Kidney epithelial cell (primary cell): ENCODE measurements at places on chromosomes 11 and 22.
A peak's percentile ranks its signal among the peaks of the same experiment; 100 is the strongest.

DNA sequence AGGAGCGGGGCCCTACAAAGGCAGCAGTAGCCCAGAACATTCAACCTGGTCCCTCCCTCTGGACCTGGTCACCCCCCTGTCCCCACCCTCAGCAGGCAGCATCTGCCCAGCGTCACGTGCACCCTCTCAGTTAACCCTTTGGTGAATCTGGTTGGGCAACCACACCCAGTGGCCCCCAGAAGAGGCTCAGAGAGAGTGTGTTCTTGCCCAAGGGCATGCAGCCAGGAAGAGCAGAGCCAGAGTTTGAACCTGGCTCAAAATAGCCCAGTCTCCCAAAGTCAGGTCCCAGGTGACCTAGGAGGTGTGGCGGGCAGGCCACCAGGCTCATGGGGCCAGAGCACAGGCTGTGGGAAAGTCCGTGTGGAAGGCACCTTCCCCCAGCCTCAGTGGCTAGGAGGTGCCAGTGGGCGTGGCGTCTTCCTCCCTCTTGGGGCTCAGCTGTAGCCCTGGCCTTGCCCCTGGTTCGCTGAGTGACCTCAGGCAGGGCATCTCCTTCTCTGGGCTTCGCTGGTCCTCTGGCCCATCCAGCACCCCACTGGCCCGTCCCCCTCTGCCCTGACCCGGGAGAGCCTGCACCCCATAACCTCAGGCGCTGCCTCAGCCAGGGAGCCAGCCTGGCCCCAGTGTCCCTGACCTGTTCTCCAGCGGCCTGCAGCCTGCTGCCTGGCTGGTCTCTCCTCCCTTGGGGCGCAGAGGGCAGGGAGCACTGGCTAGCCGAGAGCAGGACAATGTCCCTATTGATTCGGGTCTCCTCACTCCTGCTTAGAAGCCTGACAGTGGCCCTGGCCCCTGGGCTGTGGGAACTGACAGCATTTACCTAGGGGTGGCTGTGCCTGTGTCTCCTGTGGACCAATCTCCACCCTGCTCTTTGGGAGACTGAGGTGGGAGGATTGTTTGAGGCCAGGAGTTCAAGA lies 7.0 kb downstream of the ALDH3B1 start:
- no peak for DNase-seq

- no peak for DNase-seq
Measured at GRCh38 chr11:2525941-2526807, 81.4 kb downstream of the KCNQ1 start.

DNA sequence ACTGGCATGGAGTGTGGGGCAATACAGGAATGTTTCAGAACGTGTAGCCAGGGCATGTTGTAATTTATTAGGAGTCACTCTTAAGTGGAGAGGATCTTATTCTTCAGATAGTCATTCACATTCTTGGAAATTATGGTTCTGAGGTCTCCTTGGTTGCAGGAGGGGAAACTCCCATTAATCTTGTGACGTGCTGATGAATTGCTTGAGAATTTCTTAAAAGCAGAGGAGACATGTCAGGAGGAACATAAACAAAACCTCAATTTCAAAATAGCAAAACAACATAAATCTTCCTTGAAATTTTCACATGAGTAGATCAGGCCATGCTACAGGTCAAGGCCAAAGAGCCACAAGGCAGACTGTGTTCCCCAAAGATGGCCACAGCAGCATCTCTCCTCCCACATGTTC lies 50.4 kb downstream of the ADM start:
- peak; percentile 45 for DNase-seq

GRCh38 chr11:64519541-64519940 lies 71.5 kb upstream of the SLC22A12 start:
- no peak for DNase-seq

- DNase-seq, result no peak
Measured at GRCh38 chr22:46688949-46689348, 49.1 kb downstream of the CERK start.

GRCh38 chr11:62572431-62572830 lies 1.3 kb downstream of the EEF1G start:
- no peak for DNase-seq

GRCh38 chr11:78254268-78254667 lies 65.5 kb downstream of the USP35 start:
- no peak for DNase-seq

- no peak for DNase-seq
Measured at GRCh38 chr11:116261606-116262005, 511.2 kb downstream of the BUD13 start.

- DNase-seq, result no peak
Measured at GRCh38 chr11:33040033-33040861, 875 bp downstream of the TCP11L1 start.

- DNase-seq, result no peak
Measured at GRCh38 chr22:44394246-44395117, 81.7 kb upstream of the SHISAL1 start.

DNA sequence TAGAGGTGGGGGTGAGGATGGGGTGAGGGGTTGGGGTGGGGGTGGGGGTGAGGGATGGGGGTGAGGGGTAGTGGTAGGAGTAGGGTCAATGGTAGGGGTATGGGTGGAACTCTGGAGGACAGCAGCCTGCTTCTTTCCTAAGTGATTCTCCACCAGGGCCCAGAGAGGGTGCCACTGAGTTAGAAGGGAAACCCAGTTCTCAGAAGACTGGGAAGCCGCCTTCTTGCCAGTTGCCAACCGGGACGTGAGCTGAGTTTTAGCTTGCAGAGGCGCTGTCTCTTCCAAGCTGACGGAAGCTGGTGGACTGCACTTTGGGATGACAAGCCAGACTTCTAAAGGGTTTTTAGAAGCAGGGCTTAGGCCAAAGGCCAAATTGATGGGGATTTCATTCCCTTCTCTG lies 104.4 kb downstream of the NAT10 start:
- no peak for DNase-seq

DNA sequence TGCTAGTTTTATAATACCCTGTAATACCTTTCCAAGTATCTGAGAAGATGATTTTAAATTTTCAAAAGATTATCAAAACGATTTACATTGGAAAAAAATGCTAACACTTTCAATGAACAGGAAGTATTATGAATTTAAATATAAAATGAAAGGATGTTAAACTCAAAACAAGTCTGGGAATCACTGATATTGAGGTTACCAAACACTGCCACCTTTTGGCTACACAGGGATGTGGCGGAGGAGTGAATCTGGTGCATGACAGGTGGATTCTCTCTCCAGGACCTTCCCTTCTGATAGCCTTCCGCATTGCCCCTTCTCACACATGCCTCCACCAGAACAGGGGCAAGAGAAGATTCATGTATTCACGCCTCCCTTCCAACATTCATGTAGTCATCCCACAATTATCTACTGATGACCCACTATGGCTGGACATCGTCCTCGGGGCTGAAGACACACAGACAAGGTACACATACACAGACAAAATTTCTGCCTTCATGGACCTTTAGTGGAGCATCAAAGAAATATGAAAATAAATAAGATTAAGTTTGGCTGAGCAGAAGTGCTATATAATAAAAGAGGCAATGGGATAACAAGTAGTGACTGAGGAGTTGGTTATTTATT lies 34.7 kb downstream of the ATG16L2 start:
- no peak for DNase-seq

DNA sequence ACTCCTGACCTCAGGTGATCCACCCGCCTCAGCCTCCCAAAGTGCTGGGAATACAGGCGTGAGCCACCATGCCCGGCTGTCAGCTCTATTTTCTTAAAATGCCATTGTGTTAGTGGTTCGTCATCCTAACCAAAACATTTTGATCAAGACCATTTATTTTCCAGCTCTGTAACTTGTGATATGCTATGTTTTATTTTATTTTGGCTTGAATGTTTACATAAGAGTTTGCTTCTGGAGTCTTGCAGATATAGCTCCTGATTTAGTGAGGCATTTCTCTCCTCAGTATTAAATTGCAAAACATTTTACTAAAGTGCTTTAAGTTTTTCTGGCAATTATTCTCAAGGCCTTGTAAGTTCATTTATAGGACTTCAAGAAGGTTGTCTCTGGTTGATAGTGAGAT lies 4.4 kb downstream of the EP300 start:
- no peak for DNase-seq

- DNase-seq, result no peak
Measured at GRCh38 chr11:109519253-109519652, 97.3 kb downstream of the C11orf87 start.

GRCh38 chr11:65043881-65044501 lies 3.0 kb downstream of the SAC3D1 start:
- DNase-seq, result no peak

DNA sequence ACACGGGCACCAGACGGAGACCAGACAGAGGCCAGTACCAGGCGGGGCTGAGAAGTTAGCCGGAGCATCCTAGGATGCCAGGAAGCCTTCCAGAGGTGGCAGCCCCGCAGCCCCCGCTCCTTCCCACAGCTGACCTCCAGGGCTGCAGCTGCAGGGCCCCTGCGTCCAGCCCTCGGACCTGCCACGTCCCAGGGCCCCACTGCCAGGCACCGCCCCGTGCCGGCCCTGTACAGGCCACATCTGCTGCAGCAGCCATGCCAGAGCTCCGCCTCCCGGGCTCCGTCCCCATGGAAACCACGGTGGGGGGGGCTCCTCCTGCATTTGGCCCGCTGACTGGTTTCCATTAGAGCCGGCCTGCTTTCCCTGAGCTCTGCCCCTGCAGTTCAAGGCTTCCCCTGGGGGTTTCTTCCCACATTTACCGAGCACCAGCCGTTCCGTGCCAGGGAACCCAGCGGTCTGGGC lies 62.5 kb upstream of the PPARA start:
- no peak for DNase-seq

DNA sequence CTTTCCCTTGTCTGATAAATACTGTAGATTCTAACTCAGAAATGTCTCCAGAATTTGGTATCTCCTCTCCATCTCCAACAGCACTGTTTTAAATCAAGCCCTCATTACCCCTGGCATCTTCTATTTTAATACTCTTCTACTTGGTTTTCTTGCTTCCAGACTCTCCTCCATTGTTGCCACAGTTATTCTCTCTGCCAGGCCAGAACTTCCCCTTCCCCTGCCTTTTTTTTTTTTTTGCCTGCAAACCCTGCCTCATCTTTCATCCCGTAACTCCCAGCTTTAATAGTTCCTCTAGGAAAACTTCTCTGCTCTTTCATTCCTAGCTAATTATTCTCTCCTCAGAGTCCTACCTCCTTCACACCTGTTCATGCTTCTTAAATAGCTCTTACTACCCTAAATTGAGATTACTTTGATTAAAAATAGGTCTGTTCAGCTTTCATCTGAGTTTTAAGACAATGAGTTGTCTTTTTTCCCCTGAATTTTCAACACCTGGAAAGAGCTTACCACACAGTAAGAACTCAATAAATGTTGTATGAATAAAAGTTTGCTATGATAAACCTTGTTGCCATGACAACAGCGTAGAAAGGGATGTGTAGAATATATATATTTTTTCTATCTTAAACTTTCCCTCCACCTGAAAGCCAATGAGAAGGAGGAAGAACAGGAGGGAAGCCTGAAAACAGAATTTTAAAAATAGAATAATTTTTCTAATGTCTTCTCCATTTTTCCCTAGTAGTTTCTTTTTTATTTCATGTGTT lies 3.6 kb downstream of the IL18 start:
- no peak for DNase-seq

- DNase-seq, result no peak
Measured at GRCh38 chr22:23306926-23307325, 126.6 kb downstream of the BCR start.

GRCh38 chr11:84019571-84020194 lies 733.5 kb upstream of the CCDC90B start:
- DNase-seq, result peak; percentile 18

DNA sequence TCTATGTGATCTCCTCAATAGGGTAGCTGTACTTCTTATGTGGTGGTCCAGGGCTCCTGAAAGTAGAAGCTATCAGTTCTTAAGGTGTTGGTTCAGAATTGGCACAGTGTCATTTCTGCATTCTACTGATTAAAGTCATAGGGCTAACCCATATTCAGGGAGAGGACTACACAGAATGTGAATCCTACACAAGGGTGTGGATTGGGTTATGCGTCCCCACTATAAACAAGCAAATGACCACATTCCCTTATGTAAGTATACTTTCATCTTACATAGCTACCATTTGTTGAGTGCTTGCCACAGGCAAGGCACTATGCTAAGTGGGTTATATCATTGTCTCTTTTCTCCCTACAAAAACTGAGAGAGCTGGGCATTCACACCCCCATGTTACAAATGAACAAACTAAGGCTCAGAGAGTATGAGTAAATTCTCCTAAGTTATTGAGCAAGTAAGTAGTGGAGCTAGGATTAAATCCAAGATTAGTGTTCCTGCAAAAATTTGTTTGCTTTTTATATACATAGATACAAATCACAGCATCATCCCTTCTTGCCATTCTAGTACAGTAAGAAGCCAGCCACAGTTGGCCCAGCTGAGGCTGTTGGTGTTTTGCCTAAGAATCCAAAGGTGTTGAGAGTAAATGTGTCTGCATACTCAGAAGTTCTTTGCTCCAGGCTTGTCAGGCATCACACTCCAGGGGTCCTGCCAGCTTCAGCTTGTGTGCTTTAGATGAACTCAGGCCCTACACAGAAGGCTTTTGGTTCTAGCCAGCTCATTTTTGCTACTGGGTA lies 157.8 kb downstream of the KIF18A start:
- no peak for DNase-seq

GRCh38 chr11:26228778-26229177 lies 103.2 kb upstream of the ANO3 start:
- DNase-seq, result no peak

GRCh38 chr11:326842-327580 lies 6.4 kb upstream of the IFITM3 start:
- DNase-seq, result no peak

GRCh38 chr11:59223611-59224010 lies 10.9 kb upstream of the MPEG1 start:
- DNase-seq, result no peak

GRCh38 chr11:102632026-102632425 lies 6.9 kb upstream of the MMP20 start:
- DNase-seq, result no peak

- DNase-seq, result no peak
Measured at GRCh38 chr11:12243486-12243885, 133.1 kb downstream of the MICAL2 start.

DNA sequence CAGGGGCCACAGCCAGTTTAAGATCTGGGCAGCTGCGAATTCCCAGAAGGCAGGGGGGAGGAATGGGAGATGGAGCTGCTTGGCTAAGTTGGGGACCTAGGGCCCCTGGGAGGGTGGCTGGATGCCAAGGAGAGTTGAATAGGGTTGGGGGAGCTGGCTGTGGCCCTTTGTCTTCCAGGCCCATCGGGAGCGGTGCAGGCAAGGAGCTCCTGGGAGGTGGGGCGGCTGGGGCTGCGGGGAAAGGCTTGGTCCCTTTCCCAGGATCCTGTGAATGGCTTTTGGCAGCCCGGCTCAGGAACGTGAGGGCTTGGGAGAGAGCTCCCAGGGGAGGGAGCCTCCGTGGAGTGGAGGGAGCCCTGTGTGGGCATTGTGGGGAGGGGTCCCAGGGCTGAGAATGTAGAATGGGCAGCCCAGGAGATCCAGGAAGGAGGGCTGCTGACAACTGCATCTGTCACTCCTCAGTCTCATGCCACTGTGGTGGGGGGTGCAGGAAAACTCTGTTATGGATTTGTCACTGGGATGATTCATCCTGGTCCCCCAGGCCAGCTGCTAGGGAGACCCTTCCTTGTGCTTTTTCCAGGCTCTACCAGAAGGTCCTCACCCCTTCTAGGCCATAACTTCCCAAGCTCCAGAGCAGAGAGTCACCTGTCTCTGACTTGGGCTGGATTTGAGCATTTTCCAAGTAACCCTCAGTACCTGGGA lies 6.0 kb downstream of the FREY1 start:
- no peak for DNase-seq

- DNase-seq, result no peak
Measured at GRCh38 chr11:11786771-11787170, 55.0 kb upstream of the USP47 start.
